Stimulated activated CD4-positive, alpha-beta T cell treated with anti-CD3 and anti-CD28 coated beads, Interleukin-15, amount 100 ng/mL, for 48 hours (primary cell): ENCODE measurements at places on chromosomes 3 and 15.

DNA sequence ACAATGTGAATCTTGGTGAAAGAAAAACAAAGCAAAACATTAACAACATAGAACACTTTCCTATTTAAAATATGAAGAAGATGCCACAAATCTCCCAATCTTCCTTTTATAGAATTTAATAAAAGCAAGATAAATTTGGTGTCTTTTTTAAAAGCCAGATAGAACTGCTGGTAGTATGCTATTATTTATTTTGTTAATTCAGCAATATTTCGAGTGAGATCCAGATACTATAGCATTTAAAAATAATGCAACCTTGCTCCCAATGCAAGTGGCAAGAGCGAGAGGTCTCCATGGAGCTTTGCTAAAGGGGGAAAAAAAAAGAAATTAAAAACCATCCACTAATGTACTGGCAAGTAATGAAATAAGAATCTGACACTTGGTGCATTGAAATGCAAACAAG, 121.8 kb downstream of the IL20RB start:
- DNase-seq = no peak

DNA sequence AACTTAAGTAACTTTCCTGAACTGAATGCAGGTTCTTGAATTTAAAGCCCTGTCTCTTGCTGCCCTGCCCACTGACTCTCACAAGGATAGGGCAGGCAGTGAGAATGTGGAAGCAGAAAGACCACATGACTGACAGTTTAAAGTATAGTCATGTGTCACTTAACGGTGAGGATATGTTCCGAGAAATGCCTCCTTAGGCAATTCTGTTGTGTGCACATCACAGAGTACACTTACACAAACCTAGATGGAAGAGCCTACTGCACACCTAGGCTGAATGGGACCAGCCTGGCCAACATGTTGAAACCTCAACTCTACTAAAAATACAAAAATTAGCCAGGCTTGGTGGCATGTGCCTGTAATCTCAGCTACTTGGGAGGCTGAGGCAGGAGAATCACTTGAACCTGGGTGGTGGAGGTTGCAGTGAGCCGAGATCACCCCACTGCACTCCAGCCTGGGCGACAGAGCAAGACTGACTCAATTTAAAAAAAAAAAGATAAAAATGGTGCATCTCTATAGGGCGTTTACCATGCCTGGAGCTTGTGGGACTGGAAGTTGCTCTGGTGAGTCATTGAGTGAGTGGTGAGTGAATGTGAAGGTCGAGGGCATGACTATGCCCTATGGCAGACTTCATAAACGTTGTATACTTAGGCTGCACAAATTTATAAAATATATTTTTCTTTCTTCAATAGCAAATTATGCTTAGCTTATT, 18.9 kb upstream of the COPG1 start:
- peak; percentile 34 for DNase-seq

DNA sequence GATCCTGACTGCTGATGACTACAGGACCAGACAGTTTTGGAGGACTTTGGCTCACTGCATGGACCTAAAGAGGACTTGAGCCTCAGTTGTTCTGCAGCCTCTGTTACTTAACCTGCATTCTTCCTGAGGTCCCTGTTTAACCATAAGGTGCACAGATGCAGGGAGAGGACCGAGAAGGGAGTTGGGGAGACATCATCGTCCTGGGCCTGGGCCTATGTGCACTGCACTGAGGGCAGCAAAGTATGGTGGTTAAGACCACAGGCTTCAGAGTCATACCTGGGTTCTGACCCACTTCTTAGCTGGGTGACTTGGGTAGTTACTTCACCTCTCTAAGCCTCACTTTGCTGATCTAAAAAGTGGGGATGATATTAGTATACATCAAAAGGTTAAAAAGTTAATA, 21.9 kb downstream of the KY start:
- DNase-seq = no peak

GRCh38 chr3:183281126-183281797, 28.2 kb downstream of the B3GNT5 start:
- no peak for DNase-seq

GRCh38 chr3:13024765-13025065, 48.5 kb downstream of the IQSEC1 start:
- DNase-seq = no peak

- no peak for DNase-seq
Measured at GRCh38 chr3:161187046-161187445, 34.1 kb upstream of the NMD3 start.

GRCh38 chr3:57019057-57019456, 41.4 kb upstream of the SPATA12 start:
- DNase-seq = no peak
